Activated CD8-positive, alpha-beta memory T cell treated with anti-CD3 and anti-CD28 coated beads for 1 hour (primary cell): ENCODE measurements at places on chromosomes 16 and 17.

DNA sequence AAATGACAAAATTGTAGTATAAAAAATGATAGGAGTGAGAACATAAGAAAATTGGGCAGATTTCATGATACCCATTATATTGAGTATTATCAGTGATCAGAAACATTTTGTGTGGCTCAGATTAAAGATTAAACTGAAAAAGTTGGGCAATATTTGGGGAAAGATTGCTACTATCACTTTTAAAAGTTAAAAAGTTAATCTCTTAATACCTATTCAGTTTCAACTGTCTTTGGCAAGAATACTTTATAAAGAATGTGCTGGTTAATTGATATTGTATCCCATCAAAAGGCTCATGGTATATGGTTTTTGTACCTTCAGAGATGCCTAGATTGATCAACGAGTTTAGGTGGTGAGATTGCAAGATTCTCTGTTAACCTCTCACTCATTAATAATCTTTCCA, 55.8 kb downstream of the BPTF start:
- no peak for DNase-seq

DNA sequence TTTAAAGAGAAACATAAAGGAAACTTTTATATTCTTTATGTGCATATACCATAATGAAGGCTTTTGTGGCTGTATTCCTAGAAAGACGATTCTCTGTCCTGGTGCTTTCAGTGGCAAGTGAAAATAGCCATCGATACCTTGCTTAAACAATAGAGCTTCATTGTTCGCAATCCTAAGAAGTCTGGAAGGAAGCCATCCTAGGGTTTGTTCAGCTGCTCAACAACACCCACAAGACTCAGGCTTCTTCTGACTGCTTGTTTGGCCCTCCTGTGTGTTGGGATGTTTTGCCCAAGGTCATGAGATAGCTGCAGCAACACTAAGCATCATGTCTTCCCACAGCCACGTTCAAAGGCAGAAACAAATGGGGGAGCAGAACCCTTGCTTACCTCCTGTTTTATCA, 36.1 kb upstream of the COX10 start:
- no peak for DNase-seq

DNA sequence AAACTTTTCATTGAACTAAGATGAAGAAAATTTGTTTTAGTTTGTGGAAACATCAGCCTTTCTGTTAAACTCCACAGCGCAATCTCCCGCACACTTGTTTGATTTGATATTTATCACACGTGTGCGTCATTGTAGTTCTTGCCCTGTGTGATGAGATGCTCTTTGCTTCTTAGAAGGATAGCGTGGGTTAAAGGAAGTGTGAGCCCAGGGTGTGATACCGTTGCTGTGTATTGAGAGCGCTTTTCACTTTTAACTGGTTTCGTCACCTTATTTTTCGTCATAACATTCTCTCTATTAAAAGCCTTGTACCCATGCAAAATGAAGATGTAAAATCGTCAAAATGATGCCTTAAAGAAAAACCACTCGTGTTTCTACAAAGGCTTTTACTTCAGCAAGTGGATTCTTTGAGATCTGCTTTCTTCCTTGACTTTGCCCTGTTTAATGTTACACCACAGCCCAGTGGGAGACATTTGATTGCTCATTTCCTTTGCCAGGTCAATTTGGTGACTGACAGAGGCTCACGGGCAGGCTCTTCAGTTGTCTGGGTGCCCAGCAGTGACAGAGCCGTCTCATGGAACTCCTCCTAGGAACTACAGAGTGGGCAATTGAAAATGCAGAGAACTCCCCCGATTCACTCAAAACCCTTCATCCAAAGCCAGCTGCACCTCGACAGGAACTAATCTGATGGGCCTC, 61.1 kb downstream of the RPA1 start:
- DNase-seq: no peak

DNA sequence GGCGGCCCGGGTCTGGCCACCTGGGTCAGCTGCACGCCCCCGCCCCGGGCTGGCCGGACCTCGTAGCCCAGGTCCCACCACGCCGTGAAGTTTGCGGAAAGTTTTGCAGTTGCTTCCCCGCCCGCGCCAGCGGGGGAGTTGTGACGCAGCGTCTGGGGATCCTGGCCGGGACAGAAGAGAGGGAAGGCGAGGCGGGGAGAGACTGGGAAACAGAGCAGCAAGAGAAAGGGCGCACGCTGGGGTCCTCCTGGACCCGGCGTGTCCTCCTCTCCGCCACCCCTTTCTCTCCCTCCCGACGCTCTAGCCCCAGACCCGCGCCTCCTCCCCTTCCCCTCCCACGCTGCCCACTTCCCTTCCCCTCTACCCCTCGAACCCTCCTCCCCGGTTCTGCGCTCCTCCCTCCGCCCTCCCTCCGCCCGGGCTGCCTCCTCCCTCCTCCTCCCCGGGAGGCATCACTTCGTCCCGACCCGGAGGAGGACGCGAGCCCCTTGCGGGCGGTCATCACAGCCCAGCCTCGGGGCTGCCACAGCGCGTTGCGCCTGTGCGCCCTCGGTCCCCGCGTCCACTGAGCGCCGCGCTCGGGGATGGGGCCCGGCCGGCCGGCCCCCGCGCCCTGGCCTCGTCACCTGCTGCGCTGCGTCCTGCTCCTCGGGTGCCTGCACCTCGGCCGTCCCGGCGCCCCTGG, at the start of gene MRC2:
TSS of gene MRC2 (plus strand) at position 452 of the 685 bp plus-strand sequence. CDS start at position 585, 133 bp downstream.
- DNase-seq: no peak

GRCh38 chr17:50219939-50220465, 18.6 kb upstream of the COL1A1 start:
- no peak for DNase-seq

GRCh38 chr17:44536090-44536953, 21.0 kb upstream of the FZD2 start:
- no peak for DNase-seq

DNA sequence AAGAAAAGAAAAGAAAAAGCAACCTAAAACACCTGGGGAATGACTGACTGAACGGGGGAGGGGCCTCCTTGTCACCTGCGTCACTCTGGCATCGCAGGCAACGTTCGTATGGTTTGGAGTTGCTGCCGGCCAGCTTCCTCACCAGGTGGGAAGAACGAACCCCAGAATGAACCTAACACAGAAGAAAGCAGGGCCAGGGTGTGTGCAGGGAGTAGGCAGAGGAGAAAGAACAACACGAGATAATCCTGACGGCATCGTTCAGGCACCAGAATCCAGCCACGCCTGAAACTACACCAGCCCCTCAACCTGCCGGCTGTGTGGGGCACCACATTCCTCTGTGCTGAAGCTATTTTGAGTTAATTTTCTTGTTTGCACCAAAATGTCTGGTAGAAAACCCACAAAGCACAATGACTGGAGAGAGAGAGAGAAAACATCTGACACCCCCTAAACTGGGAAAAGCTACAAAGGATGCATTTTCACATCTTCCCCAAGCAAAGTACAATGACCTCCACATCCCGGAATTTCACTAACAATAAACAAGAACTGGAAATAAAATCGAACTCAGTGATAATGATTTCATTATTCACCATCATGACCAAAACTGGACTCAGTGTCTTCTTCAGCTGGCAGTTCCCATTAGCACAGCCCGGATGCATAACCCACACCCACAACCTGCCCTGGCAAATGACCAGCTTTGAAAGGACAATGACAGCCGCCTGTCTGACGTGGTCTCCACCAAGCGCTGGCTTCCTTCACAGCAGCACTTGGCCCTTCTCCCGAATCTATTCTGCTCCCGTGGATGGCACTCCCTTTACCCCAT, 23.6 kb downstream of the RAB40B start:
- DNase-seq: no peak

- DNase-seq: no peak
Measured at GRCh38 chr16:16850274-16850673, 471.3 kb downstream of the NPIPA7 start.

GRCh38 chr17:915538-916201, 63.9 kb downstream of the NXN start:
- no peak for DNase-seq

DNA sequence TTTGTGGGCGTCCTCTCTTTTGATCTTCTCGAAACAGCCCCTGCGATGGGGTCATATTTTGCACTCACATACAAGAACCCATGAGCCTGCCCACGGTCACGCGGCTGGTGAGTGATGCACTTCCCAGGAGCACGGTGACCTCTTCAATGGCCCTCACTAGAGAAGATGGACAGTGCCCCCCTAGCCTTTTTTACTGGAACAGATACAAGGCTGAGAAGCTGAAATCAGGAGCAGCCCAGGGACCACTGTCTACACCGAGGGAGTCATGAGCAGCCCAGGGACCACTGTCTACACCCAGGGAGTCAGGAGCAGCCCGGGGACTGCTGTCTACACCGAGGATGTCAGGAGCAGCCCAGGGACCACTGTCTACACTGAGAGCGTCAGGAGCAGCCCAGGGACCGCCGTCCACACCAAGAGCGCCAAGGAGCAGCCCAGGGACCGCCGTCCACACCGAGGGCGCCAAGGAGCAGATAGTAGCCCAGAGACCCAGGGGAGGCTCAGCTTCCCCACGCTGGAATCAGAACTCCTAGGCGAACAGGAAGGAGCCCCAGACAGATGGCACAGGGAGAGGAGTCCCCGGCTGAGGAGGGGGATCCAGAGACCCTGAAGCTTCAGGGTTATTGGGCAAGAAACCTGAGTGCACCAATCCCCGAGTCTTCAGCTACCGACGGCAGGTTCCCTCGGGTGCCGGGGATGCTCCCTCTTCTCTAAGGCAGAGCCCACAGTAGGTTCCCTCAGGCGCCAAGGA, 23.7 kb downstream of the ACSF3 start:
- no peak for DNase-seq

DNA sequence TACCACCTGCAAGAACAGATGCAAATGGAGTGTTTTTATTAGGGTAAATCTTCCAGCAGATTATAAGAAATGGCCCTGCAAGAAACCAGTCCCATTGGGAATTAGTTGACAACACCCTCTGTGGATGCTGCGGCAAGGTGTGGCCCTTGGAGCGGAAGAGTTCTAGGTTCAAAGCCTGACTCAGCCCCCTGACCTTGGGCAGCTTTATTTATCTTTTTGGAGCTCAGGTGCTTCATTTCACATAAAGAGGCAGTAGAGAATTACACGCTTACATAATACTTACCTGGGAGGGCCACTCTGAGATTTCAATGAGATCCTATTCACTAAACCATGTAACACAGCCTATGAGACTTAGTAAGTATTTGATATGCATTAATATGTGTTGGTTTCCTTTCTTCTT, 318.2 kb upstream of the SOX9 start:
- no peak for DNase-seq

DNA sequence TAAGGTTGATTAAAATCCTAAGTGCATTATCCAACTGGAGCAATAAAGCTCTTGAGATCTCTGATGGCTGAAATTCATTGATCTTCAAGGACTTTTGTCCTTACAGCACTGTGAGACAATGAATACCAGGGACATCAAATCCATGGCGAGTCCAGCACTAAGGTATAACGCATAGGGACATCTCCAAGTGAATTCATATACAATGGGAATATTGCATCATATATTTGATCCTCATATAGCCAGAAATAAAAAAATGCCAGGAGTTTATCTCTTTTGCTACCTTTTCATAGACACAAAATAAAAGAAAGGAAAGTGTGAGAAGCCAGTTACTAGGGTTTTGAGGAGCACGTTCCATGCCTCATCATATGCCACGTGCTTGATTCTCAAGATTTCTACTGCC, 112.5 kb upstream of the CDH13 start:
- DNase-seq: no peak

- DNase-seq: no peak
Measured at GRCh38 chr16:12557786-12558185, 245.9 kb downstream of the CPPED1 start.

DNA sequence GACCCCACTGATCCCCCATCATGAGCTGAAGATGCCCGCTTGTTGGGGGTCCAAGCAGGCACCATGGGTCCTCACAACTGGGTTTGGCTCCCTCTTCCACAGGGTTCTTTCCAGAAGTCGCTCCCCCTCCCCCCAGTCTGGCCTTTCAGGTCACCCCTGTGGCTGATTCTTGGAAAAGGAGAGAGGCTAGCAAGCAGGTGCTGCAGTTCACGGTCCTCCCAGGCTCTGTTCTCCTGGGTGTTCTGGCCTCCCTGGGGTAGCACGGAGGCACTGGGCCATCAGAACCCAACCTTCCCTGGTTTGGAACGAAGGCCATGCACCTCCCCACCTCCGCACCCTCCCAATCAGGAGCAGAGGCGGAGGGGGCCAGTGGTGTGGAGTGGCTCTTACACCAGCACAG, 18.9 kb downstream of the CACNA1G start:
- DNase-seq: no peak

GRCh38 chr16:6558126-6558525, 774.5 kb upstream of the RBFOX1 start:
- DNase-seq: no peak

DNA sequence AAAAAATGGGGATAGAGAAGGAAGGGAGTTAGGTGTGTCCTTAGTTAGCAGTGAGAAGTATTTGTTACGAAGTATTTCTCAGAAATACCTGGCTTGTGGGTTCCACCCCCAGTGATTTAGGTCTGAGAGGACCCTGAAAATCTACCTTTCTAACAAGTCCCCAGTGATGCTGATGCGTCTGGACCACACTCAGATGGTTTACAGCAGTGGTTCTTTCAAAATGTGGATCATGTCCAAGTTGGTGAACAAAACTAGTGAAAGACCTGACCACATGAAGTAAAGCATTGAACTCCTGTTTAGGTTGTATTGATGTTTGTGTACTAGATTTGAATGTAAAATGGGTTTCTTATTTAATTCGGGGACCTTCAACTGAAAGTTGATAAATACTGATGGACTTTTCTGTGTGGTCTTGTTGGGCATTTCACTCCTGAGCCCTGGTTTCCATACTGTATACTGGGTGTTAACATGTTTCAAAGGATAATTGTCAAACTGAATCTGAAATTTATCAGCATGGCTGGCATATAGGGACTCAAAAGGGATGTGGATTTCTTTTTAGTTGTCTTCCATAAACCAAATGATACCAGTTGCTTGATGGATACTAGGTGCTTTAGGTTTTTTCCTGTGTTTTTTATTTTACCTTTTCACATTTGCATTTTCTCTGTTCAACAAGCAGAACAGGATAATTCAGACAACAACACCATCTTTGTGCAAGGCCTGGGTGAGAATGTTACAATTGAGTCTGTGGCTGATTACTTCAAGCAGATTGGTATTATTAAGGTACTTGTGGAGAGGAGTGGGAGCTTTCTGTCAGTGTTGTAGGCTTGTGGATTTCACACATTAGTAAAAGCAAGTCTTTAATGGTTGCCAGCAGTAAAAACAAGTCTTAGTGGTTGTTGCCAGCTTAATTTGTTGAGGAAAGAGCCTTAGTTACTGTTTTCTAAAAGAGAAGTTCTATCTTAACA, 8.8 kb downstream of the FUS start:
- no peak for DNase-seq

GRCh38 chr16:17311333-17312093, 159.2 kb downstream of the XYLT1 start:
- no peak for DNase-seq
